Muscle of leg (tissue), 16 donors: ENCODE measurements at places on chromosomes 6 and 20.

GRCh38 chr6:43009124-43009523 is 4.6 kb downstream of the MEA1 start:
- peak; percentile 48 for DNase-seq

GRCh38 chr6:64294034-64294433 is 658.4 kb downstream of the PHF3 start:
- no peak for DNase-seq

DNA sequence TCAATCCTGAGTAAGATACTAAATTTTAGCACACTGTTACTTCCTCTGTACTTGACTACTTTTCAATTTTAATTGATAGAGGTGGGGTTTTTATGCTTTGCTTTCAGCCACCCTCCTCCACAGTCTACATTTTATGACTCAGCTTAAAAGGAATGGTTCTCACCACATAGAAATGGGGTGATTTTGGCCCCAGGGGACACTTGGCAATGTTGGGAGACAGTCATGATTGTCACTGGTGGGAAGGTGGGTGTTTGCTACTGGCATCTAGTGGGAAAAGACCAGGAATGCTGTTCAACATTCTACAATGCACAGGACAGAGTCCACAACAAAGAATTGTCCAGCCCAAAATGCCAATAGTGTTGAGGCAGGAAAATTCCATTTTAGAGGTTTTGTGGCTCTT is 71.3 kb downstream of the PCSK2 start:
- DNase-seq = no peak

- DNase-seq = peak; percentile 32
These were observed 288.3 kb downstream of the NRN1 start for GRCh38 chr6:5718231-5718947.

DNA sequence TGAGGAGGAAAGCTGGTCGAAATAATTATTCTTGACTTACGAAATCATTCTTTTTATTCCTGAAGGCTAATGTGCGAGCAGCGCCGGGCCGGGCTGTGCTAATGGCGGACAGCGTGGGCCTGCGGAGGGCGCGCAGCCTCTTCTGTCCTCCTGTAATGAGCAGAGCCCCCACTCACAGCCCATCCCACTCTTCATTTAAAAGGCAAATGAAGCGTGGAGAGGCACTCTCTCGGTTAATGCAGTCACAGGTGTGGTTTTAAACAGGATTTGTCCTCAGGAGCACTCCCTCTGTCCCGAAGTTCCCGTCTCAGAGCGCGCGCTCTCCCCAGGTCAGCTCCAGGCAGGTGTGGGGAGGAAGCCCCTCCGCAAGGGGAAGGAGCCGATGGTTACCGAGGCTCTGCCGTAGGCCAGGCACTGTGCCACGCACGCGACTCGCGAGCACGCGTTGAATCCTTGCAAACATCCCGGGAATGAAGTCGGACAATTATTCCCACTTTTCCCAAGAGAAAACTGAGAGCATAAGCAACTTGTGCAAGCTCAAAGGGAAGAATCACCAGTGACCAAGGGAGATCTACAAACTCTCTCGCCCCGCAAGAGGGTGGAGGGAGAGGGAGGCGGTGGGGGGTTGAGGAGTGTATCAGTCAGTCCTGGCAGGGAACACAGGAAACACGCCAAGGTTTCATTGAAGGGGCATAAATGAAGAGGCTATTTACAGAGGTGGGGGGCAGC is 35.5 kb upstream of the ZFAND3 start:
- peak; percentile 16 for DNase-seq

GRCh38 chr20:57464642-57465211 is 60.2 kb downstream of the CTCFL start:
- DNase-seq = no peak
